ENCODE measurements at places on chromosomes 7 and 10.

GRCh38 chr7:137860542-137860941 lies 13.8 kb upstream of the DGKI start:
- H3K36me3 ChIP-seq: no peaks in the 10 kb centered on the region
- DNase-seq: no peak
- no peaks in the 10 kb centered on the region for H3K27me3 ChIP-seq
- no peak overlapping the region for H3K4me3 ChIP-seq
- H3K27ac ChIP-seq: no peak overlapping the region

DNA sequence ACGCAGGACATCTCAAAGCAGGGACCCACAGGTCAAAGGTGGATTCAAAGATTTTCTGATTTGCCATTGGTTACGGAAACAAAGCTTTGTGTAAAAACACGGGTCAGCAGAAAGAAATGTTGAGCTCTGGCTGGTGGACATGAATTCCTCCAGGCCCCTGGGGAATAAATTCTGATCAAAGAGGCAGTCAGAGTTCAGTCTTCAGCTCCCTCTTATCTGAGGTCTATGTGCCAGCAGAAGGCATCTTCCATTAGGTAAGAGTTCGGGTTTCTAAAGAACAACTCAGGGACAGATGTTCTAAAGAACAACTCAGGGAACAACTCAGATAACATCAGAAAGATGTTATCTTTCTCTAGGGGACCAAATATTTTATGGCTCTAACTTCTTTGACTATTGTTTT lies 64.9 kb upstream of the PALS2 start:
- no peak overlapping the region for H3K4me3 ChIP-seq
- no peak for DNase-seq
- no peaks in the 10 kb centered on the region for H3K27me3 ChIP-seq
- no peaks in the 10 kb centered on the region for H3K4me1 ChIP-seq
- no peaks in the 10 kb centered on the region for H3K36me3 ChIP-seq
- no peak overlapping the region for H3K27ac ChIP-seq

DNA sequence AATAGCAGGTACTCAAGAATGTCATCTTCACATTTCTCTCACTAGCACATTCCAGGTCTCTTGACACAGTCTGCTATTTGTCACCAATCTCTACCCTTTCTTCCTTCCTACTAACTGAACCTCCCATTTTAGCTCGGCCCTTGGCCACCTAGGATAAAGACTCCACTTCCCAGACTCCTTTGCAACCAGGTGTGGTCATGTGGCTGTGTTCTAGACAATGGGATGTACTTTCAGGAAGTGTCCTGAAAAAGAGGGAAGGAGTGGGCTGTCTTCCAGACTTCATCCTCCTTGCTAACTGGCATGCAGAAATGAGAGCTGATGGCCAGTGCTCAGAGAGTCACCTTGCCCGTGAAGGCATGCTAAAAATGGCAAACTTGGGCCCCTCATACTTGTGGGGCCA lies 139.2 kb downstream of the AMPH start:
- no peaks in the 10 kb centered on the region for H3K36me3 ChIP-seq
- DNase-seq: no peak
- H3K27ac ChIP-seq: no peak overlapping the region
- H3K4me1 ChIP-seq: no peaks in the 10 kb centered on the region
- H3K4me3 ChIP-seq: no peak overlapping the region
- no peaks in the 10 kb centered on the region for H3K27me3 ChIP-seq

DNA sequence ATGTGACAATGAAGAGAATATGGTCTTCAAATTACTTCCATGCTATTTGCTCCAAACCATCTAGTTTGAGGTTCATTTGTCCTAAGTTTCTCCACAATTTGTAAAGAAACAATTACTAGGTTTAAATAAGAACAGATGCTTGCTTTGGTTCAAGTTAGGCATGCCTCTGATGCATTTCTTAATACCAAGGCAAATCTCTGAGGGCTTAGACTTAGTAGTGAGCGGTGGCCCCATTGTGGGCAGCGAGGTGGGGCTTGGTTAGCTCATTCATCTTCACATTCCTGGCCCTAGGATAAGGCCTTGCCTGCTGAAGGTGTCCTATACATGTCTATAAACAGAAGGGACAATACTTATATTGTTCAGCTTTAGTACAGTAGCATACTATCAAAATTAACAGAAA lies 52.4 kb upstream of the RHEB start:
- no peak for DNase-seq
- no peak overlapping the region for H3K27ac ChIP-seq
- no peaks in the 10 kb centered on the region for H3K36me3 ChIP-seq
- H3K27me3 ChIP-seq: no peaks in the 10 kb centered on the region
- no peak overlapping the region for H3K4me3 ChIP-seq

GRCh38 chr10:24518411-24518810 lies 205.3 kb downstream of the ARHGAP21 start:
- DNase-seq: no peak
- no peak overlapping the region for H3K4me3 ChIP-seq
- H3K4me1 ChIP-seq: peaks cover 6% of the 10 kb centered on the region
- H3K36me3 ChIP-seq: peaks cover 24% of the 10 kb centered on the region
- no peaks in the 10 kb centered on the region for H3K27me3 ChIP-seq
- H3K27ac ChIP-seq: no peak overlapping the region

DNA sequence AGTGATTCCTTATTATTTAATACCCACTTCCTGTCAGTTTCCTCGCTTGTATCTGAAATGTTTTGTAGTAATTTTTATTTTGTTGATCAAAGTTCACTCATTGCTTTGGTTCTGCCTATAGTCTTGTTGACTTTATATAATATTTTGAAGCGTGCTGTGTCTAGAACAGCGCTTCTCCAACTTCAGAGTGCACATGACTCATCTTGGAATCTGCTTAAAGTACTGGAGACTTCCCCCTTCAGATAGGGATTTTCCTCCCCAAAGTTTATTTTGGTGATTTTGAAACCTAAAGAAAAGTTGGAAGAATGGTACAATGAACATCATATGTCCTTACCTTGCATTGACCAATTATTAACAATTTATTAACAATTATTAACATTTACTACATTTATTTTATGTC lies 5.8 kb downstream of the COMTD1 start:
- H3K36me3 ChIP-seq: peaks cover 21% of the 10 kb centered on the region
- H3K27me3 ChIP-seq: no peaks in the 10 kb centered on the region
- H3K4me3 ChIP-seq: no peak overlapping the region

GRCh38 chr10:30918651-30919050 lies 113.0 kb downstream of the ZNF438 start:
- no peaks in the 10 kb centered on the region for H3K4me1 ChIP-seq
- no peak for DNase-seq
- H3K27me3 ChIP-seq: no peaks in the 10 kb centered on the region
- no peak overlapping the region for H3K27ac ChIP-seq
- no peak overlapping the region for H3K4me3 ChIP-seq
- no peaks in the 10 kb centered on the region for H3K36me3 ChIP-seq

DNA sequence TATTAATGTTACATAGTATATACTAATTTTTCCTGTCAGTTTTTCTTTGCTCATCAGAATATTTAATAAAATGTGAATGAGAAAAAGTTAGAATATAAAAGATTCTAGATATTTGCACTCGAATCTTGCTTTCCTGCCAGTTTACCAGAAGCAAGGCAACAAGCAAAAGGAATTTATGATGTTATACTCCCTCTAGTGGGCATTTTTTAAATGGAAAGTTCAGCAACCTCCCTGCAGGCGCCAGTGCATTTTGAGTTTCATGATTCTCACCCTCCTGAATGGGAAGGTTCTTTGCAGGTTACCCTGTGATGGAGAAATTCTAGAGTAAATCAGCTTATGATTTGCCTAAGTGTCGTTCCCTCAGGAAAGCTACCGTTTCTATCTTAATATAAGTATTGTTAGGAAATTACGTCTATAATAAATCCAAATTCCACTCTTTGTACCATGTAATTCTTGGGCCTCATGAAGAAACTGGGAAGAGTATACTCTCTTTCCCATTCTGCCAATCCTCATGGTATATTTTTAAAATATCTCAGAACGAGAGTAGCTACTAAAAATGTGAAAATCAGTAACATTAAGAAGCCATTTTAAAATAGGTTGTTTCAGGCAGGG lies 350.0 kb downstream of the CRPPA start:
- H3K4me3 ChIP-seq: no peak overlapping the region
- no peak overlapping the region for H3K27ac ChIP-seq
- DNase-seq: no peak
- peaks cover 3% of the 10 kb centered on the region for H3K4me1 ChIP-seq
- no peaks in the 10 kb centered on the region for H3K36me3 ChIP-seq

DNA sequence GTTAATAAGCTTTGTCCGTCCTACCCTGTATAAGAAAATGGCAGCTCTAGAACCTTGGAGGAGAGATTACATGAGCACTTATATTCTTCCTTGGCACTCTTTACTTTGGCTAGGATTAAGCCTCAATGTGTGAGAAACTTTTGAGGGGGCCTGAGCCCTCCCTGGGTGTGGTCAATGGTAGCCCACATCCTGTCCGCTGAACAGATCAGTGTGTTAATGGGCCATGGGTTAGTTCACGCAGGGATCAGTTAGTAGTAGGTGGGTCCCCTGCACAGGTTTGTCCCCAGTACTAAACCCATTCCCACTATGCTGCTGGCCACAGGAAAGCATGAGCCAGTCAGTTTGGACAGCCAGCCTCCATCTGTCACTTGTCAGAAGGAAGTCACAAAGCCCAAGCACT lies 20.2 kb upstream of the IKZF1 start:
- no peak for DNase-seq
- no peak overlapping the region for H3K4me3 ChIP-seq
- no peaks in the 10 kb centered on the region for H3K36me3 ChIP-seq
- H3K27ac ChIP-seq: no peak overlapping the region

- H3K27ac ChIP-seq: no peak overlapping the region
- no peak for DNase-seq
- H3K4me1 ChIP-seq: no peaks in the 10 kb centered on the region
- no peaks in the 10 kb centered on the region for H3K27me3 ChIP-seq
Observed at GRCh38 chr7:90433221-90433620, 30.0 kb downstream of the CLDN12 start.

GRCh38 chr10:133453516-133454203 lies at the start of gene SCART1:
Gene SCART1 (plus strand): TSS chr10:133453945. CDS start chr10:133453998, 53 bp downstream.
- no peaks in the 10 kb centered on the region for H3K36me3 ChIP-seq
- H3K4me3 ChIP-seq: no peak within 1 kb of the TSS
- H3K27ac ChIP-seq: no peak within 1 kb of the TSS
- no peaks in the 10 kb centered on the region for H3K4me1 ChIP-seq

- no peaks in the 10 kb centered on the region for H3K36me3 ChIP-seq
- H3K4me1 ChIP-seq: no peaks in the 10 kb centered on the region
- DNase-seq: no peak
- H3K27ac ChIP-seq: no peak overlapping the region
Observed at GRCh38 chr10:72133517-72133916, 45.2 kb upstream of the SPOCK2 start.

- no peaks in the 10 kb centered on the region for H3K4me1 ChIP-seq
- H3K27me3 ChIP-seq: no peaks in the 10 kb centered on the region
- H3K4me3 ChIP-seq: no peak overlapping the region
- no peak overlapping the region for H3K27ac ChIP-seq
- H3K36me3 ChIP-seq: no peaks in the 10 kb centered on the region
Observed at GRCh38 chr7:25579778-25580075, 351.4 kb upstream of the NPVF start.

- H3K27me3 ChIP-seq: no peaks in the 10 kb centered on the region
- no peaks in the 10 kb centered on the region for H3K4me1 ChIP-seq
- H3K4me3 ChIP-seq: no peak overlapping the region
- H3K27ac ChIP-seq: no peak overlapping the region
Observed at GRCh38 chr10:73182568-73182967, 14.6 kb downstream of the FAM149B1 start.

DNA sequence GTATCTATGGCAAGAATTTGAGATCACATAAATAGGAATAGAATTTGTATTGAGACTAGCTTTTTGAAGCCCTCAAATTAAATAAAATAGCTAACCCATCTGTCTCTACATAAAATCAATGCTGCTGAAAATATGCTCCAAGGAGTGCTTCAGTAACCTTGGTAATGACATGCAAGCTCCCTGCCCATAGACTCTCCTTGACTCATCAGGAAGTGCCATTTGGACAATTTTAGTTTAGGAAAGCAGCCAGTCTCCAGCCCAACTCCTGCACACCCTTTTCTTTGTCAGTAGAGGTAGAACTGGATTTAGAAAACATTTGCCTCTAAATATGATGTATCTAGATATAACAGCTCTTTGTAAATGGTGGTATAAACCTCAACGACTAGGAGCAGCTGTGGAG lies 69.9 kb upstream of the PTPRZ1 start:
- no peaks in the 10 kb centered on the region for H3K36me3 ChIP-seq
- H3K4me1 ChIP-seq: no peaks in the 10 kb centered on the region
- H3K27ac ChIP-seq: no peak overlapping the region
- H3K4me3 ChIP-seq: no peak overlapping the region

DNA sequence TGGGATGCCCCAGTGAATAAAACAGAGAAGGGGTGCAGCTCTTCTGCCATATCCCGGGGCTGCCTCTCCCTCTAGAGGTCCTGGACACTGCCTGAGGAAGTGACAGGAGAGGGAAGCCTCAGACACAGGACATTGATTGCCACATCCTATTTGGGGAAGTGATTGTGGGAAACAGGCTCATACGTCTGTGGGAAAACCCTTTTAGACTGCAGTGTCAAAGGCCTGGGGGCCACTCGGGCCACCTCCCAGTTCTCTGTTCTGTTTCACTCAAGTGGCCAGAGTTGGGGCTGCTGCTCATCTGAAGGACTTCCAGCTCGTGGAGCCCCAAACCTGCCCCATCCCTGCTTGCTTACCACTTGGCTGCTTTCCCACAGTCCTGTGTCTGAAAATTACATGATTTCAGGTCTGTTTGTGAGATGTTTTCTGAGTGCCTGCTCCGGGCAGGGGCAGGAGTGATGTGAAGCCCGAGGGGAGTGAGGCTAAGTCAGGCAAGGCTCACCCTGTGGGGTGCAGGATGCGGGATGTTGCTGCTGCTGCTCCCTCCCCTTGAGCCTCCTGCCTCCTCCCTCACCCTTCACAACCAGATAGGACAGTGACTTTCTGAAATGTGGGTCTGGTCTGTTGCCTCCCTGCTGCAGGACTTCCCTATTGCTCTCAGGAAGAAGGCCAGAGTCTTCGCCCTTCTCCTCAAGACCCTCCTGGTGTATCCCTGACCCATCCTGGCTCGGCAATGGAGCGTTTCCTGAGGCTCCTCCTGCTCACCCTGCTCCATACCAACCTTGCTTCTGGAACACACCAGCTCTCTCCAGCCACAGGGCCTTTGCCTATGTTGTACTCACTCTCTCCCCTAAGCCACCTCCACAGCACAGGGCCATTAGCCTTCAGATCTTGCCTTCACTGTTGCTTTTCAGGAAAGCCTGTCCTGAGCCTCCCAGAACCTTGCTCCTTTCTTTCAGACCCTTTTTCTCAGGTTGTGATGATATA lies 58.4 kb downstream of the NEURL1 start:
- no peaks in the 10 kb centered on the region for H3K36me3 ChIP-seq
- no peaks in the 10 kb centered on the region for H3K27me3 ChIP-seq
- no peak for DNase-seq
- no peak overlapping the region for H3K27ac ChIP-seq
- H3K4me1 ChIP-seq: peaks cover 10% of the 10 kb centered on the region

- H3K36me3 ChIP-seq: no peaks in the 10 kb centered on the region
- no peak overlapping the region for H3K27ac ChIP-seq
- H3K27me3 ChIP-seq: no peaks in the 10 kb centered on the region
- H3K4me3 ChIP-seq: no peak overlapping the region
- DNase-seq: no peak
Observed at GRCh38 chr10:103736763-103737162, 118.6 kb downstream of the SH3PXD2A start.

All from thyroid gland (tissue), 4 donors.